ENCODE measurements at places on chromosomes 13 and 19. TPM values are rescaled to one million over a fixed set of nuclear protein-coding genes. Genes with fewer than 3 reads are reported as not detected.

Gene LENG9
- 14.4 TPM for total RNA-seq

Gene PDX1
- not detected for total RNA-seq

Gene NMRK2
- not detected for total RNA-seq

Gene PRPF31
- total RNA-seq = 46.7 TPM

Gene ANKRD10
- 156 TPM for total RNA-seq

Gene CLN5
- 45.1 TPM for total RNA-seq

Gene TEX101
- not detected for total RNA-seq

- H3K36me3 ChIP-seq = no peaks in the 10 kb centered on the region
- no peak overlapping the region for H3K4me3 ChIP-seq
- peaks cover 15% of the 10 kb centered on the region for H3K4me1 ChIP-seq
- no peaks in the 10 kb centered on the region for H3K27me3 ChIP-seq
These were observed 7.0 kb downstream of the LGI4 start for GRCh38 chr19:35127871-35128270.

GRCh38 chr19:13207846-13208671 is 57.8 kb downstream of the IER2 start:
- peak overlapping the region; percentile 65 for H3K4me3 ChIP-seq
- DNase-seq = peak; percentile 100
- H3K36me3 ChIP-seq = no peaks in the 10 kb centered on the region
- H3K27me3 ChIP-seq = no peaks in the 10 kb centered on the region

- H3K4me1 ChIP-seq = peaks cover 10% of the 10 kb centered on the region
- no peaks in the 10 kb centered on the region for H3K27me3 ChIP-seq
- H3K4me3 ChIP-seq = no peak overlapping the region
These were observed 2.4 kb upstream of the LYL1 start for GRCh38 chr19:13104848-13105711.

DNA sequence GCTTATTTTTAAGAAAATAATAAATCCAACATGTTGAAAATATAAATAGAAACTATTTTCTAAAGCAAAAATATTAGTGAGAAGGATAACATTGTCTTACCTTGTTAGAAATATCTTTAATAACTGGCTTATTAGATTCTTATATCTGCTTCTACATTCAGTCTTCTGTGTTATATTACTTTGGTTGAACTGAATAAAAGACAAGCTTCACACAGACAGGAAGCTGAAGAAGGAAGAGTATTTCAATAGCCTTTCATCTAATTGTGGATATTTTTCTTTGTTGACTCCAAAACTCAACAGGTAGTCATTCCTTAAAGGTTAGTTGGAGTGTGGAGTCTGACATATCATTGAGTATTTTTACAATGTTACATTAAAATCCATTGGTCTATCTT is 10.9 kb downstream of the SETDB2 start:
- DNase-seq = no peak
- H3K36me3 ChIP-seq = no peaks in the 10 kb centered on the region
- no peaks in the 10 kb centered on the region for H3K27me3 ChIP-seq
- no peak overlapping the region for H3K4me3 ChIP-seq
- no peak overlapping the region for H3K27ac ChIP-seq

- H3K27ac ChIP-seq = no peak overlapping the region
- no peaks in the 10 kb centered on the region for H3K4me1 ChIP-seq
- no peaks in the 10 kb centered on the region for H3K36me3 ChIP-seq
- no peak overlapping the region for H3K4me3 ChIP-seq
- DNase-seq = no peak
These were observed 268.3 kb downstream of the RFC3 start for GRCh38 chr13:34086281-34086680.

Measured in osteoblast (primary cell).